ENCODE measurements at places on chromosomes 5 and 9.
A peak's percentile ranks its signal among the peaks of the same experiment; 100 is the strongest.

DNA sequence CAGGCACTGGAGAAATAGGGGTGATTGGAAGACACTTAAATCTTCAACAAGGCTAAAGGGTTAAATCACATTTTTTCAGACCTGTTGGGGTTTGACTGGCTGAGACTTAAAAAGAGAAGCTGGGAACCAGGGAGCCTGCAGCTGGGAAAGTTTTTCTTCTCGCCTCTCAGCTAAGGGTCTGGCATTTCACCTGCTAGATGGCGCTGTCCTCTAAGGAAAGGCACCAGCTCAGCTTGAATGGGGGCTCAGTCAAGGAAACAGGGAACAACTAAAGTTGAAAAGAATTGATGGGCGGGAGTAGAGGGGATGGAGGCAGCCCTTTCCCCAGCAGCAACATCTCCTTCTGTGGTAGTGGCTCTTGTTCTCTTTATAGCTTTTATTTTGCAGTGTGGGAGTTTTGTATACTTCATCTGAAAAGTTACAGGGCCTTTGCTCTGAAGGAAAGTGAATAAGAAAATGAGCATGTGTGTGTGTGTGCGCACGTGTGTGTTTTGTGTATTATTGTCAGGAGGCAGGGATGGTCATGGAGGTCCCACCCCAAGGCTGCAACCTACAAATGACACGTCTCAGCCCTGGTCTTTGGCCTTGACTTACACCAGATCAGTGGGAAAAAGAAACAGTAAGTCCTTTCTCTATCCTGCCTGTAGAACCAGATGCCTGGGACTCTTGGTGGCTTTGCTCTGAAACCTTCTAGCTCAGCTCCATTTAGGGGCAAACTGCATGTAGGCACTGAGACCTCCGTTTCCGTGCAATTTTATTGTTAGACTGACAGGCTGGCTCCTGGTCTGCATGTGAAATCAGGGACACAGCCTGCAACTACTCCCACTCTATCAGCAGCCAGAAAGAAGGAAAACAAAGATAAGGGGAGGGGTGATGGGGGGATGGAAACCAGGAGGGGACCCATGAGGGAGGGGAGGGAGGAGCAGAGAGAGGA, 316.2 kb upstream of the CLINT1 start:
- peaks cover 2% of the 10 kb centered on the region for H3K27me3 ChIP-seq
- DNase-seq = peak; percentile 86
- peaks cover 28% of the 10 kb centered on the region for H3K4me1 ChIP-seq
- peak overlapping the region; percentile 54 for H3K27ac ChIP-seq

DNA sequence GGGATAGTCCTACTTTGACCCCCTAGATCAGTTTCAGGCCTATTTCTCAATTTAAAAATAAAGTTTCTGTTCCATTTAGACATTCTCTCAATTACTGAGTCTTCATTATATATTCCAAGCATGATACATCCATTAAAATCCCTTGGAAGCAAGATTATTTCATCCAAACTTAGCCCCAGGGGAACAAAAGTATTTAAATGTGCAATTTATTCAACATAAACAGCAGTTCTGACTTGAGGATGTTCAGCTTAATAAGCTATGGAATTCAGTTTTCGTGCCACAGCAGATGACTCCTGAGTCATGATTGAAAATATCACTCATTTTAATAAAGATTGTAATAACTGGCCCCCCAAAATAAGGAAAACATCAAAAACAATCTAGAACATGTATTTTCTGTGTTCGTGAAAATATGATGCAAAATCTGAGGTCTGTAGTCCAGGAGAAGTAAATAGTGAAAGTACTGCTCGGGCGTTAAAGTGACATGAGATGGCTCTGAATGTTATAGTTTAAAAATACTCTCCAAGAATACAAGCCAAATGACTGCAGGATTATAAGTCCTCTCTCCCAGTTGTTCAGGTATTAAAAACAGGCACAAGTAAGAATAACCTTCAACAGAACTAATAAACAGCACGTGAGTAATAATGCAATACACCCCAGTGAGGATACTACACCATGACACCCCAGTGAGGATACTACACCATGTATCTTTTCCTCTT, 67.1 kb downstream of the RETREG1 start:
- no peaks in the 10 kb centered on the region for H3K4me1 ChIP-seq
- H3K27ac ChIP-seq = no peak overlapping the region
- H3K36me3 ChIP-seq = no peaks in the 10 kb centered on the region
- no peak for DNase-seq
- H3K27me3 ChIP-seq = no peaks in the 10 kb centered on the region

DNA sequence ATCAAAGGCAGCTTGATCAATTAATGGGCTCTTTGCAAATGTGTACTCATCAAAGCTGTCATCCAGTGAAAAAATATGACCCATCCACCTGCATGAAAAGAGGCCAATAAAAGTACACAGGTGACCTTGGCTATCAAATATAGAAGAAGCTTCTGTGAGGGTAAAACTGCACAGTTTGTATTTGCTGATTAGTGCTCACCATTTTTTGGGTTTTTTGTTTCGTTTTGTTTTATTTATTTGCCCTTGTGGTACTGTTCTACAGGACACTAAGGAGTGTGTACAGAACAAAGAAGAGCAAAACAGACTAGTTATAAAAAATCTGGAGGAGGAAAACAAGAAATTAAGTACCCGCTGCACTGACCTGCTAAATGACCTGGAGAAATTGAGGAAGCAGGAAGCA, 101.3 kb downstream of the CNTLN start:
- H3K27ac ChIP-seq = no peak overlapping the region
- no peaks in the 10 kb centered on the region for H3K4me1 ChIP-seq
- no peak for DNase-seq
- no peaks in the 10 kb centered on the region for H3K36me3 ChIP-seq
- H3K27me3 ChIP-seq = no peaks in the 10 kb centered on the region

DNA sequence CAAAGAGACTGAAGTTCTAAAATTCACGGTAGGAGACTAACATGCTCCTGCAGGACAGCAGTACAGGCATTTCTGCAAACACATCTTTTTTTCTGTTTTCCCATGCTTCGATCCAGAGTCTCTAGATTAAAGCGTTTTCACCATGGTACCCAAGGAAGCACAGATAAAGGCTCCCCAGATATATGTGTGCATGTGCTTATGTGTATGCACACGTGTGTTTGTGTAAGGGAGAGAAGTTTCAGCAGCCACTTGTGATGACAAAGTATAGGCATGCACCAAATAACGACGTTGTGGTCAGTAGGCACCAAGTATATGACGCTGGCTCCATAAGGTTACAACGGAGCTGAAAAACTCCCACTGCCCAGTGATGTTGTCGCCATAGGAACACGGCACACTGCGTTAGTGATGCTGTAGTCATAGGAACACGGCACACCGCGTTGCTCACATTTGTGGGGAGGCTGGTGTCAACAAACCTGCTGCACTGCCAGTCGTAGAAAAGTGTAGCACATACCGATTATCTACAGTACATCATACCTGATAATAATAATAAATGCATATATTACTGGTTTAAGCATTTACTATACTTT, 21.7 kb downstream of the MED10 start:
- no peaks in the 10 kb centered on the region for H3K27me3 ChIP-seq
- no peaks in the 10 kb centered on the region for H3K36me3 ChIP-seq
- H3K4me3 ChIP-seq = no peak overlapping the region
- DNase-seq = no peak
- no peak overlapping the region for H3K27ac ChIP-seq

DNA sequence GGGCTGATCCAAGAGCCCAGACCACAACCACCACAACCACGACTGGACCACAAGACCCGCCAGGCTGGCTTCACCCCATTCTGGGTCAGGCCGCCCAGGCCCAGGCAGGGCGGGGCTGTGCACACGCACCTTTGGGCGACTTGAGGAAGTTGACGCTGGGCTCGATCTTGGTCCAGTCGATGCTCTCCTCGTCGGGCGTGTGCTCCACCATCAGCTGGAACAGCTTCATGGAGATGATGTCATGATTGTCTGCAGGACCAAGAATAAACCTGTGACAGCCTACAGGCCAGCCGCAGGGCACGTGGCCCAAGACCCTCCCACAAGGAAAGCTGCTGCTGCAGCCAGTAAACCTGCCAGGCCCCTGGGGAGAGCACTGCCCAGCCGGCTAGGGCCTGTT, 17.3 kb downstream of the LMAN2 start:
- no peak overlapping the region for H3K27ac ChIP-seq
- H3K27me3 ChIP-seq = no peaks in the 10 kb centered on the region
- DNase-seq = no peak
- H3K4me1 ChIP-seq = no peaks in the 10 kb centered on the region

DNA sequence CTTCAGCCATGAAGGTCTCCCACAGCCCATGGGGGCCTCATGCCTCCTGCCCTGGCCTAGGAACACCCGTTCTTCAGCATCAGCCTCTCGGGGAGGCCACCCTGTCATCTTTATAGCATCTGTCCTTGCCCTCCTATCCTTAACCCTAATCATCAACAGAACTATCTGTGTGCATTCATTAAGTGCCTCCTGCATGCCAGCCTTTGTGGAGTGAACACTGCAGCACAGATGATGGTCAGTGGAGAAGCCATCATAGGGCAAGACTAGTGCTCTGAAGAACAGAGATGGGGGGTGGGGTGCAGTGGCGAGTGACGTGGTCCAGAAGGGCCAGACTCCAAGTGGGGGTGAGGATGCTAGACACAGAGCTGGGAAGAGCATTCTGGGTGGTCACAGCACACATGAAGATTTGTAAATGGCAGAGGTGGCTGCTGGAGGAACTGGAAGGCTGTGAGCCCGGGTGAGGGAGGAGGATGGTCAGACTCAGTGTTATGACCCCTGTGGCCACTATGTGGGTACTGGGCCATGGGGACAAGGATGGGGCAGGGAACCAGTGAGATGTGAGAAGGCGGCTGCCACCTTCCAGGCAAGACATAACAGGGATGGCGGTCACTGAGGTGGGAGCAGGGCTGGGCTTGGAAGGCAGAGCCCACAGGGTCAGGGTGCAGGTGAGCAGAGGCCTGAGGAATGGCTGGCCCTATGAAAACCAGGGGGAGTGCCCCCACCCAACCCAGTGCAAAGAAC, 3.6 kb upstream of the CARD19 start:
- H3K27ac ChIP-seq = peak overlapping the region; percentile 73
- DNase-seq = peak; percentile 3
- H3K4me1 ChIP-seq = peaks cover 20% of the 10 kb centered on the region
- H3K36me3 ChIP-seq = no peaks in the 10 kb centered on the region

GRCh38 chr9:131668057-131668438, 71.8 kb downstream of the RAPGEF1 start:
- no peak for DNase-seq
- H3K4me3 ChIP-seq = no peak overlapping the region
- H3K4me1 ChIP-seq = peaks cover 28% of the 10 kb centered on the region
- peak overlapping the region; percentile 38 for H3K27ac ChIP-seq
- H3K27me3 ChIP-seq = no peaks in the 10 kb centered on the region

DNA sequence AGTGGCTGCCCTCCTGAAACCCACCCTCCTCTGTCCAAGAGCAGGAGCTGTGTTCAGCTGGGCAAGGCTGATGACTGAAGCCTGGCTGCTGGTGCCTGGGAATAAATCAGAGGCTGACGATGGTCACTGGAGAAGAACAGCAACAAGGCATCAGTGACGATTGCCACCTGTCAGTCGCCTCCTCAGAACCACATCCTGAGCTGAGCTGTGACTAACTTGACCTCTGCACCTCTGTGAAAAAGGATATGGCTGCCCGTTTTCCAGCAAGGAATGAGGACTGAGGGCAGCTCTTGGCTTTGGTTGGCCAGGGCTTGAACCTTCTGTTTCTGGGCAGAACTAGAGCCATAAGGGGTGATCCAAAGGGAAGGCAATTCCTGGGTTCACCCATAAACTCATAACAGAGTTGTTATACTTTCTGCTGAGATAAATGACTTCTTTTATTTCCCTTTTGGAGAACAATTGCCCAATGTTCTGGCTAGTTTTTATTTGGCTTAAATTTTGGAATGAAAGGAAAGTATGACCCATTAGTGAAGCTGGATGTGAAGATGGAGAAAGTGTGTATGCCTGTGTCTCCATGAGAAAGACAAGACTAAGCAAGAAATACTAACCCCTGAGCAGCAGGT, 40.1 kb downstream of the TRIP13 start:
- no peak overlapping the region for H3K27ac ChIP-seq
- no peak for DNase-seq
- H3K4me3 ChIP-seq = no peak overlapping the region
- H3K4me1 ChIP-seq = no peaks in the 10 kb centered on the region

- H3K27me3 ChIP-seq = no peaks in the 10 kb centered on the region
- no peak for DNase-seq
- H3K4me3 ChIP-seq = no peak overlapping the region
- H3K36me3 ChIP-seq = no peaks in the 10 kb centered on the region
- peaks cover 4% of the 10 kb centered on the region for H3K4me1 ChIP-seq
- no peak overlapping the region for H3K27ac ChIP-seq
Measured at GRCh38 chr9:108599571-108599970, 256.2 kb downstream of the ACTL7B start.

All from hepatocyte (in vitro differentiated cells).